NCI-H774 (cell line): ENCODE measurements at places on chromosomes 4 and X.

DNA sequence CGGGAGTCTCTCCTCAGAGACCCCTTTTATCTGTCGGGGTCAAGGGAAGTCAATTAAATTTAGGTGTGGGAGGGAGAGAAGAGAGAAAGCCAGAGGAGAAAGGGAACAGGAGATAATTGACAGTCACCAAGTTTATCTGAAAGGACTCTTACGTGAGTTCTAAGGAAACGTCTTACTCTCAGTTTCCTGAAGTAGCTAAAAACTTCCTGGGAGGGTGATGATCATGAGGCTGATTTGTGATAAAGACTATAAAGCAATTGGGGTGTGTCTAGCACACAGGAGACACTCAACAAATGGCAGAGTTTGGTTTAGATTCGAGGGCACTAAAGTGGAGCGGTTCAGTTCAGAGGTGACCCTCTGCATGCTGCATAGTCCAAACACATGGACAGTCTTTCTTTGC lies 254.1 kb downstream of the FBXW7 start:
- DNase-seq, result no peak

- DNase-seq, result no peak
Observed at GRCh38 chr4:176883681-176884418, 91.1 kb upstream of the VEGFC start.

DNA sequence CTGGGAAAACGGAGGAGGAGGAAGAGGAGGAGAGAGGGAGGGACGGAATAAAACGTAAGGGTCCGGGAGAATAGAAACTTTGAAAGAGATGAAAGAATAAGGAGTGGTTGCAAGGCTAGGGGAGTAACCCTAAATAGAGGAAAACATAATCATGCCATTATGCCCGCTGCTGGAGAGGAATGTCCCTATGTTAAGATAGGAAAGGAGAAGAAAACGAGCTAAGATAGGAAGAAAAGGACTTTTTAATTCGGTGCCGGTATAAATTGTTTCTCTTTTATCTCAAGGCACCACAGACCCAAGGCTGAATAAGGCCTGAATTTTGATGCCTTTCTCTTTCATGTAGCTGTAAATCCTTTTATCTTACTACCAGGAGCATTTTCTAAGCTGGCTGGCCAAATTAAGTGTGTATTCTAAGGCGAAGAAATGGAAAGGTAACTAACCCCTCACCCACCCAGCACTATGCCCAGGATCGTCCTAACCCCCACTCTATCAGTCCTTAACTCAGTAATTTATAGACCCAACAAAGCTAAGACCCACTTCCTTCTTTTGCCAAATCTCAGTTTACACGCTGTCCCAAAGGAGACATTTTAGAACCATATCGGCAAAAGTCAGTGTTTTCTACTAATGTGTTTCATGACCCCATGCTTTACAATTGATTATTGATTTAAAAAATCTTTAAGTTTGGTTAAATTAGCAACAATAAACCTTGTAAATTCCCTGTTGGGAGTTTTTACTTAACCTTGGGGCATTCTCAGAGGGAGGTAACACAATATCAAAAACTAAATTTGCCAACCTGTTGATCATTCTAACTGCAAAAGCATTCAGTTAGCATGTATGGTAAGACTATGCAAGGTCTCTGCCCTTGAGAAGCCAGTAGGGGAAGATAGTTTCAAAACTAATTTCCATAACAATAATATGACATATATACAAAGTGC lies 1.1 kb upstream of the CUL4B start:
- no peak for DNase-seq

DNA sequence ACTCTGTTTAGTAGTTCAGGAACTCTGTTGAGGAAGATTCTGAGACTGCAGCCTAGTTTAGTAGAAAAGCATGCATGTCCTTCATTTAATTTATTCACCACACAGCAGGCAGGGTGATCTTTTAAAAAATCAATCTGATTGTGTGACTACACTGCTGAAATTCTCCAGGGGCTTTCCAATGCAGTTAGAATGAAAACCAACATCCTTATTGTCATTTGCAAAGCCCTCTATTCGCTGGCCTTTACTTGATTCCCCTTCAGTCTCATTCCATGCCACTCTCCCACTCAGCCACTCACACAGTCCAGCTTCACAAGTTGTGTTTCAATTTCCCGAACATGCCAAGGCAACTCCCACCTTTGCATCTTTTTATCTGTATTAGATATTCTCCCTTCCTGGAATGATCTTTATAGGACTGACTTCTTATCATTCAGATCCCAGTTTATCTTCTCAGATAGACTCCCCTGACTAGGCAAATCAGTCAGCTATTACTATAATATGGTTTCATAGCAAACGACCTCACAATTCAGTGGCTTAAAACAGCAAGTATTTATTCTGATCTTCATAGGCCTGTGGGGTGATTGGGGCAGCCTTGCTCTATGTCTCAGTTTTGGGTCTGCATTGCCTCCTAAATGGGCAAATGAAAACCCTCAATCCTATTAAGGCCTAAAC lies 21.3 kb upstream of the FTHL17 start:
- no peak for DNase-seq

DNA sequence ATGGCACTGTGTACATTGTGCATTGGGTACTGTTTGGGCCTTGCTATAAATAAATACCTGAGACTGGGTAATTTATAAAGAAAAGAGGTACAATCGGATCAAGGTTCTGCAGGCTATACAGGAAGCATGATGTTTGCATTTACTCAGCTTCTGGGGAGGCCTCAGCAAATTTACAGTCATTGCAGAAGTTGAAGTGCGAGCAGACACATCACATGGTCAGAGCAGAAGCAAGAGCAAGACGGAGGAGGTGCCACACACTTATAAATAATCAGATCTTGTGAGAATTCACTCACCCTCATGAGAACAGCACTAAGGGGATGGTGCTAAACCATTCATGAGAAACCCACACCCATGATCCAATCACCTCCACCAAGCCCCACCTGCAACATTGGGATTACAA lies 505.0 kb downstream of the ARAP2 start:
- DNase-seq, result no peak

- no peak for DNase-seq
Observed at GRCh38 chrX:10570601-10571000, 49.8 kb downstream of the MID1 start.

DNA sequence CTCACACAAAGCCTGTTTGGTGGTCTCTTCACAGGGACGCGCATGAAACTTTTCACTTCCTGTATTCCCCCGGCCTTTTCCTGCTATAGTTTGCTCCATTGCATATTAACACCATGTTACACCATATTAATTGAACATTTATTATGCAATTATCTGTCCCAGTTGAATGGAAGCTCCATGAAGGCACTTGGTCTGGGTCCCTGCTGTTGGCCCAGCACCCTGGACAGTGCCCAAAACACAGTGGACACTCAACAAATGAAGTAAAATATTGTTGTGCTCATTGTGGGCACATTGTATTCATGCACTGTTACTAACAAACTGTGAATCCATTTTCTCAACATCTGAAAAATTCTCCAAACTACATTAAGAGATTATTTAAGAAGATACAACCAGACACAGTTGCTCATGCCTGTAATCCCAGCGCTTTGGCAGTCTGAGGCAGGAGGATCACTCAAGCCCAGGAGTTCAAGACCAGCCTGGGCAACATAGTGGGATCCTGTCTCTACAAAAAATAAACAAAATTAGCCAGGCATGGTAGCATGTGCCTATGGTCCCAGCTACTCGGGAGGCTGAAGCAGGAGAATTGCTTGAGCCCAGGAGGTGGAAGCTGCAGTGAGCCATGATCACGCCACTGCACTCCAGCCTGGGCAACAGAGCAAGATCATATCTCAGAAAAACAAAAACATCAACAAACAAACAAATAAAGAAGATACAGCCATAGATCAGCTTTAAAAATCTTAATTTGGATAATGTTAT lies 292.7 kb upstream of the TENM3 start:
- DNase-seq, result no peak
